Osteocyte (in vitro differentiated cells): ENCODE measurements at places on chromosomes 4 and X. TPM values are rescaled to one million over a fixed set of nuclear protein-coding genes. Genes with fewer than 3 reads are reported as not detected.

DNA sequence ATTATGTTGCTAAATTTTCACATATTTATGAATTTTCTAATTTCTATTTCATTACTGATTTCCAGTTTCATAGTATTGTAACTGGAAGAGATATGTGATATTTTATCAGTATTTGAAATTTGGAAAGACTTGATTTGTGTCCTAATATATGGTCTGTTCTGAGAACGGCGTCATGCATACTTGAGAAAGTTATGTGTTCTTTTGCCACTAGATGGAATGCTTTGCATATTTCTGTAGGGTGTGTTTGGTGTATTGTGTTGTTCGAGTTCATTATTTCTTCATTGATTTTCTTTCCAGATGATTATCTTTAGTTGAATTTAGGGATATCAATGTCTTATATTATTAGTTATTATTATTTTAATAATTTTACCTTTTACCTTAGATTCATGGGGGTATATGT is 110.6 kb upstream of the ITM2A start:
- H3K36me3 ChIP-seq = no peaks in the 10 kb centered on the region
- no peak overlapping the region for H3K4me3 ChIP-seq
- H3K27ac ChIP-seq = no peak overlapping the region
- no peaks in the 10 kb centered on the region for H3K4me1 ChIP-seq

GRCh38 chrX:136694431-136695087 is 46.6 kb downstream of the CD40LG start:
- H3K36me3 ChIP-seq = no peaks in the 10 kb centered on the region
- no peak overlapping the region for H3K4me3 ChIP-seq
- no peaks in the 10 kb centered on the region for H3K27me3 ChIP-seq
- peaks cover 2% of the 10 kb centered on the region for H3K4me1 ChIP-seq
- H3K27ac ChIP-seq = no peak overlapping the region

- no peaks in the 10 kb centered on the region for H3K36me3 ChIP-seq
- DNase-seq = no peak
- H3K27ac ChIP-seq = no peak overlapping the region
Observed at GRCh38 chrX:151184705-151185104, 8.3 kb downstream of the GPR50 start.

GRCh38 chrX:55026143-55026542 is 4.6 kb downstream of the ALAS2 start:
- no peaks in the 10 kb centered on the region for H3K27me3 ChIP-seq
- no peak overlapping the region for H3K4me3 ChIP-seq
- no peaks in the 10 kb centered on the region for H3K36me3 ChIP-seq
- no peaks in the 10 kb centered on the region for H3K4me1 ChIP-seq
- H3K27ac ChIP-seq = no peak overlapping the region

- H3K27ac ChIP-seq = no peak overlapping the region
- H3K36me3 ChIP-seq = peaks cover 2% of the 10 kb centered on the region
- H3K4me3 ChIP-seq = no peak overlapping the region
- H3K27me3 ChIP-seq = no peaks in the 10 kb centered on the region
Observed at GRCh38 chr4:47838445-47838844, 578 bp upstream of the CORIN start.

DNA sequence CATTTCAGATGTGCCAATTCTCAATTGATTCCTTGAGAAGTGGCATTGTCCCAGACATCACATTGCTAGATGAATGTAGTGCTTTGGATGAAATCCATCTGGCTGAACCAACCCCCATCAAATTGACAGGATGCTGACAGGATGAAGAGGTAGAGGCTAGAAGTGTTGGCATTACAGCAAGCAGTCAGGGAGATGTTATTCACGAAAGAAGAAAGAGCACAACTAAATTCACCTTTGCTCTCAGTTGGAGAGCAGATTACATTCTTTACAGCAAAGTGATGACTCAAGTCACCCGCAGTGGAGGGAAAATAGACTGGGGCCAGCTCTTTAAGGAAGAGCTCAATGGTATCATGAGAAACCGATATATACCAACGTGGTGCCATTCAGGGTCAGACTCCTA is 259.6 kb downstream of the C4orf33 start:
- no peak overlapping the region for H3K27ac ChIP-seq
- H3K4me1 ChIP-seq = peaks cover 27% of the 10 kb centered on the region
- H3K27me3 ChIP-seq = peaks cover 16% of the 10 kb centered on the region
- no peak overlapping the region for H3K4me3 ChIP-seq
- H3K36me3 ChIP-seq = no peaks in the 10 kb centered on the region

DNA sequence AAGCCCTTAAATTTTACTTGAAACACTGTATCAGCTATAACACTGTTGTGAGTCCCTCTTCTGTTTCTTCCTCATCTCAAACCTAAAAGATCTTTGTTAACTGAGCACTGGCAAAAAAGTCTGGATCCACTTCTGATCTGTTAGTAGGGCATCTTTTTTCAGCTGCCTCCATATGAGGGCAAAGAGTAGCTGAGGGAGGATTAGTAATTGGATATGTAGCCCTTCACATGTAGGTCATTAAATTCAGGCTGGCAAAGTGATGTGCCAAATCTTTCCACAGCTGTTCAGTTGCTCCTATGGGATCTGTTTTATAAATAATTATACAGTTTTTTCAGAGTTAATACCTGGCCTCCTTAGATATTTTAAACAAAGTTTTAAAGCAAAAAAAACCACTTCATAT is 1.1 kb upstream of the TRMT10A start:
- H3K27ac ChIP-seq = no peak overlapping the region
- H3K36me3 ChIP-seq = no peaks in the 10 kb centered on the region
- H3K4me1 ChIP-seq = peaks cover 17% of the 10 kb centered on the region
- H3K27me3 ChIP-seq = peaks cover 37% of the 10 kb centered on the region

DNA sequence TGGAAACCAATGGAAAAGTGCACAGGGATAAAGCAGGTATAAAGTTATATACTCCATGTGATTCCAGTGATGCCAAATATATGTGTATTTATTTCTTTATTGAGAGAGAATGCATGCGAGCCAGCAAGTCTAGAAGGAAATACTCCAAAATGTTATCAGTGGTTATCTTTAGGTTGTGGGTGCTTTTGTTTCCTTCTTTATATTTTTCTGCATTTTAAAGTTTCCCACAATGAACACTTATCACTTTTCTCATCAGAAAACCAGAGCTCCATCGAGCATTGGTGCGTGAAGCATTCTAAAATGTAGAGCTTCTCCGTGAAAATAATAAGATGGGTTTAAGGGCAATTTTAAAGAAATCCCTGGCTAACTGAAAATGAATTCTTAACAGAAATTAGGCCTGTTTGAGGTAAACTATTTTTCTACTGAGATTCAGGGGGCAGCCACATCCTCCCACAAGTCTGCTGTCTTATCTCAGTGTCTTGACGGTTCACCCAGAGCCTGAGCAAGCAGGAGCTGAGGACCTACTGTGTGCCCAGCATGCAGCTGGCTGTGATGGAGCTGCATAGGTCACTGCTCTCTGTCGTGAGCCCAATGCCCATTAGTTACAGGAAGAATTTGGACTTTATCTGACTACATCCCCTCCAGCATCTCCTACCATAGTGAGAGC is 18.7 kb upstream of the CD40LG start:
- no peaks in the 10 kb centered on the region for H3K4me1 ChIP-seq
- no peak overlapping the region for H3K4me3 ChIP-seq
- H3K36me3 ChIP-seq = no peaks in the 10 kb centered on the region
- DNase-seq = no peak
- H3K27me3 ChIP-seq = no peaks in the 10 kb centered on the region
- no peak overlapping the region for H3K27ac ChIP-seq

GRCh38 chr4:80542747-80543146 is 207.2 kb downstream of the CFAP299 start:
- H3K36me3 ChIP-seq = no peaks in the 10 kb centered on the region
- no peaks in the 10 kb centered on the region for H3K4me1 ChIP-seq
- DNase-seq = no peak
- no peak overlapping the region for H3K27ac ChIP-seq
- no peak overlapping the region for H3K4me3 ChIP-seq

DNA sequence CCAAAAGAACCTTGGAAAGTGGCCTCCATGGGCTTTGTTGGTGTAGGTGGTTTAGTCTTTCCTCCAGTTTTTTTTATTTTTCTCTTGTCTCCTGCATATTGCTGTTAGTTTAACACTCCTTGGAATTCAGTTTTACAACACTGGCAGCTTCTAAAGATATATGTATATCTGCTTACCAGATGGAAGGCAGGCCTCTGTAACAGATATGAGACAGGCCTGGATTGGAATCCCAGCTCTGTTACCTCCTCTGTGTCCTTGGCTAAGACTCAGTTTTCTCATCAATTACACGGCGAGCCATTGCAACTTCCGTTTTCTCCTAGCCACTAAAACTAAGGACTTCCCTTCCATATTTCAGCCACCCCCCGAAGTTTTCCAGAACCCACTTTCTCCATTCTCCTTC is 133.4 kb upstream of the SMAD1 start:
- no peak overlapping the region for H3K27ac ChIP-seq
- H3K27me3 ChIP-seq = peaks cover 12% of the 10 kb centered on the region
- no peak for DNase-seq

DNA sequence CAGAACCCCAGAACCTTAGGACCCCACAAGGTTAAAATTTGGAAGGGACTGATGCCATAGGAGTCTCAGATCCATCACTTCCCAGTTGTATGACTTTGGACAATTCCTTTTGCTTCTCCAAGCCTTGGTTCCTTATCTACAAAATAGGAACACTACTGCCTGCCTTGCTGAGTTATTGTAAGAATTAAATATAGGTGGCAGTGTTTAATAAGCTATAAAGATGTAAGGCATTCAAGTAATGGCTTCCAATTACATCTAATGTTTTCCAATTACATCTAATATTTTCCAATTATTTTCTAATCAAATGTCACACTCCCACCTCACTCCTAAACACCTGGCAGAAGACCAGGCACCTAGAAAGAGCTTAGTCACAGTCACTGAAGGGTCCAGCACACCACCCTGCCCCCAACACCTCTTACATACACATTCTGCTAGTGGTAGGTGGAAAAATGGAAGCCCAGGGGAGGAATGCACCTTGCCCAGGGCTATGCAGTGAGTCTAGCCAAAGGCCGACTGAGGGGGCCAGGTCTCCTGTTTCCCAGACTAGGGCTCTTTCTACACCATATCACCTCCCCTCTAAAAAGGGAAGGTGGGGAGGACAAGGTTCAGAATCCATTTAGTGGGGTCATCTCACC is 24.5 kb upstream of the KDM5C start:
- H3K4me1 ChIP-seq = peaks cover 3% of the 10 kb centered on the region
- H3K4me3 ChIP-seq = no peak overlapping the region
- H3K36me3 ChIP-seq = peaks cover 5% of the 10 kb centered on the region

GRCh38 chr4:101254776-101255175 is 92.5 kb downstream of the PPP3CA start:
- H3K27ac ChIP-seq = no peak overlapping the region
- peaks cover 4% of the 10 kb centered on the region for H3K4me1 ChIP-seq
- no peaks in the 10 kb centered on the region for H3K27me3 ChIP-seq
- no peaks in the 10 kb centered on the region for H3K36me3 ChIP-seq

DNA sequence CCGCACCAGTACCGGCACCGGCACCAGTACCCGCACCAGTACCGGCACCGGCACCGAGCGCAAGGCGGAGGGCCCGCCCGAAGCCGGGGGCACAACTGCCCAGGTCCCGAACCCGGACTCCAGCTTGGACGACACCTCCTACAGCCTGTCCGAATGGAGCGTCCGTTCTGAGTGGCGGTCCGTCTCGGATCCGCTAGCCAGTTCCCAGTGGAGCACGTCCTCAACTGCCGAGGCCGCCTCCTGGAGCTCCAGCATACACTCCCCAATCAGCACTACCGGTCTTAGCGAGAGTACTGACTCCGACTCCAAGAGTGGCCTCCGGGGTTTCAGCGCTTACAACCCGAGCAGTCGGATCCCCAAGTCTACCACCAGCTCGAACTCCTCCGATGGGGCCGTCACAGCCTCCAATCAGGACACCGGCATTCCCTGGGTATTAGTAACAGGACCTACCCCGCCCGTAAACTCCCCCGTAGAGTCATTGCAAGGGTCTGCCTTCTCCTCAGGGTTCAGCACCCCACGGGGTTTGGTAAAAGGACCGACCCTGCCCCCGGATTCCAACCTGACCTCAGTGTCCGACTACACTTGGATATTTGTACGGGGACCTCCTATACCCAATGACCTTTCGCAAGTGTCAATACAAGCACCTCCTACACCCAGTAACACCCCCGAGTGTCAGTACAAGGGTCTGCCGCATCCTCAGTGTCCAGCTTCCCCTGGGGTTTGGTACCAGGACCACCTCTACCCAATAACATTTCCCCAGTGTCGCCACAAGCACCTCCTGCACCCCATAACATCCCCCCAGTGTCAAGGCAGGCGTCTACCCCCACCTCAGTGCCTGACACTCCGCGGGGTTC is 721 bp upstream of the MAOA start:
- H3K36me3 ChIP-seq = no peaks in the 10 kb centered on the region
- H3K27ac ChIP-seq = peak overlapping the region; percentile 100
- H3K27me3 ChIP-seq = no peaks in the 10 kb centered on the region
- H3K4me3 ChIP-seq = peak overlapping the region; percentile 88
- peaks cover 4% of the 10 kb centered on the region for H3K4me1 ChIP-seq
- no peak for DNase-seq

DNA sequence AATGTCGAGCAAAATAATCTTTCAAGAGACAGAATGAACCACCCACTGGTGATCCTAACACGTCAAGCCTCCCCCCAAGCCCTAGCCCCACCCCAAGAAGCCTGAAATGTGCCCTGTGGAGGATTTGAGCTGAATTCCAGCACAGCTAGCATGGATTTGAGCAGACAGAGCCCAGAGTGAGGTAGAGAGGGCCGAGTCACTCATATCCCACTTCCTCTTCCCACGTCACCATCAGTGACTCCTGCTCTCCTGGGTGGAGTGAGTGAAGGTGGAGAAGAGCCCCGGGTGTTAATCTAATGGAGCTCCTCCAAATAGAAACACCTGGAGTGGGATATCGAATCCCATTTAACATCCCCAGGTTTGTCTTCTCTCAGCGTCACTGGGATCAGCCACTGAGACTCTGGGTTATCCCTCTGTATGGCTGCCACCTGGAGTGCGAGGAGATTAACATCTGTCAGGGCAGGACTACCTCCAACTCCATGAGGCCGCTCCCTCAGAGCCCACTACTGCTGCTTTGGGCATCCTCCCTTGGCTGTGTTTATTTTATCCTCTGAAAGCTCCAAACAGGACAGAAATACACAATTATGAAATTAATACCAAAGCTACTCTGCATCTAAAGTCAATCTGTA is 136.6 kb downstream of the NWD2 start:
- H3K4me3 ChIP-seq = no peak overlapping the region
- H3K27ac ChIP-seq = no peak overlapping the region
- DNase-seq = no peak

DNA sequence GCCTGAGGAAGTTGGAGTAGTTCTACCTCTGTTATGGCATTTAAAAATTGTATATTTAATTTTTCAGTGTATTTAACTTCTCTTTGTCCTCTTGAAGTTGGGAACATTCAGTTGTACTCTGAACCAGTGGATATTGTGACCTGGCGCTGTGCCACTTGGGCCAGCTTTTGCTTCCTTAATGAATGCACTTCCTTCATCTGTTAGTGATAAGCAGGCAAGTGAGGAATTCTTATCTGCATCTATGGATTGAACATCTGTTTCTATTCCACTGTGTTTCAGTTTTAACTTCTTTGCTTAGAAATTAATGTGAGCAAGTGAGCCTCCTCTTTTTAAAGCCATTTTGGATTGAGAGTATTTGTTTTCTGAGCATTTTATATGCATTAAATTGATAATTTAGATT is 128.3 kb downstream of the UCHL1 start:
- no peak overlapping the region for H3K27ac ChIP-seq
- DNase-seq = no peak
- no peaks in the 10 kb centered on the region for H3K36me3 ChIP-seq
- peaks cover 6% of the 10 kb centered on the region for H3K27me3 ChIP-seq

GRCh38 chrX:41808047-41808446 is 84.1 kb downstream of the GPR82 start:
- DNase-seq = no peak
- no peaks in the 10 kb centered on the region for H3K27me3 ChIP-seq
- H3K4me1 ChIP-seq = no peaks in the 10 kb centered on the region
- H3K27ac ChIP-seq = no peak overlapping the region
- no peak overlapping the region for H3K4me3 ChIP-seq

The ADGRL3 gene
- total RNA-seq = 17.6 and 18.7 TPM in 2 replicates

The RAI2 gene
- 0.27 and 0.34 TPM in 2 replicates for total RNA-seq

The SRPX gene
- 41.7 and 48.0 TPM in 2 replicates for total RNA-seq
